ENCODE measurements at places on chromosomes 5 and 9.

DNA sequence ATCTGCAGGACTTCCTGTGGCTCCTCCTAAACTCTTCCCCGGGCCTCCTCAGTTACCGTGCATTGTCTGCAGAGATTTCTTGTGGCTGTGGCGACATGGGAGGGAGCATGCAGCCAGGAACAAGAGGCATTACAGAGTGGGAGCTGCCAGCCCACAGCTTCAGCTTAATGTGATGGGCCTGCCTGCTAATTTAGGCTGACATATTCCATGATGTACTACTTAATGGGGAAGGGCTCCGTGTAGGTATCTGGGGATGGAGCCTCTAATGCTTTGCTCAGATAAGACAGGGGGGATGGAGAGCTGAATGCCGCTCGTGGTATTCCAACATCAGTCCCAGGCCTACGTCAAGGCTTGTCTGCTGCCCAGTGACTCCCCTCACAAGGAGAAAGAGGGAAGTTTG lies 137.6 kb upstream of the GPR151 start:
- DNase-seq = no peak

DNA sequence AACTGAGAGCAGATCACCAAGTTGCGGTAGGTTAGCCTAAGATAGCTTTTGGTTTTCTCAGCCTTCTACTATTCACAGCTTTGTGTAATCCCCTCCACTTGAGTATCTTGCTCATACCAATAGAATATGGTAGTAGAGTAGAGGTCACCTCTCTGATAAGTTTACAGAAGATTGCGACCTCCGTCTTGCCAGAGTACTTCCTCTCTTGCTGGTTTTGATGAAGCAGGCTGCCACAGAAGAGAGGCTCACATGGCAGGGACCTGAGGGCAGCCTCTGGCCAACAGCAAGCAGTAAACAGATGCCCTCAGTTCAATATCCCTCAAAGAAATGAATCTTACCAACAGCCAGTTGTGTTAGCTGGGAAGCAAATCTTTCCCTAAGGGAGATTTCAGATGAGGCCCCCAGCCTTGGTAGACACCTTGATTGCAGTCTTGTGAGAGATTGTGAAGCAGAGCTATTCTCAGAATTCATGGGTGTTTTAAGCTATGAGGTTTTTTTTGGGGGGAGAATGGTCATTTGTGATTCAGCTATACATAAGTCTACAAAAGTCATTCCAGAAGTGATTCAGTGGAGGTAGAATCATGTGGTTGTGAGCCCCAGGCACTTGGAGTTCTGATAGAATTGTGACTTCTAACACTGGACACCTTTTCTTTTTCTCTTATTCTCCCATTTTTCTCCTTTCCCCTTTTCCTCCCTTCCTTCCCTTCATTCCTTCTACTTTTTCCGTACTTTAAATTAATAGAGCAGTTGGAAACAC lies 22.7 kb upstream of the CDKN2B start:
- no peak for DNase-seq

DNA sequence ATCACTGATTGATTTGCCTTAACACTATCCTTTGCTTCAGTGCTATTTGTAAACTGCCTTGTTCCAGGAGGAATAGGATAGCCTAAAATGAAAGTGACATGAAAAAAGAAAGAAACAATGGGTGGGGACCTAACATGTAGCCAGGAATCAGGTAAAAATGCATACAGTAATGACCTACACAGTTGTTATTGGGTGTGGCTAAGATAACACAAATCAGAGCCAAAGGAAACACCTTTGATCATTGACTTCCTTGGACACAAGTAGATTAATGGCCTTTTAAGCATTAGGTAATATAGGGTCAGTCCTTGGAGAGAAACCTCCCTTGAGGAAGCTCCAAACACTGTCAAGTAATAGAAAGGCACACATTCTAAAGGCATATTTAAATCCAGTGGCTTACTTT lies 220.4 kb downstream of the TRPM3 start:
- no peak for DNase-seq

- DNase-seq = no peak
These were observed 409.9 kb upstream of the EDIL3 start for GRCh38 chr5:84794486-84795035.

GRCh38 chr9:134736791-134737497 lies 95.3 kb downstream of the COL5A1 start:
- DNase-seq = no peak

- DNase-seq = no peak
These were observed 113.8 kb downstream of the WDR70 start for GRCh38 chr5:37492778-37493555.

DNA sequence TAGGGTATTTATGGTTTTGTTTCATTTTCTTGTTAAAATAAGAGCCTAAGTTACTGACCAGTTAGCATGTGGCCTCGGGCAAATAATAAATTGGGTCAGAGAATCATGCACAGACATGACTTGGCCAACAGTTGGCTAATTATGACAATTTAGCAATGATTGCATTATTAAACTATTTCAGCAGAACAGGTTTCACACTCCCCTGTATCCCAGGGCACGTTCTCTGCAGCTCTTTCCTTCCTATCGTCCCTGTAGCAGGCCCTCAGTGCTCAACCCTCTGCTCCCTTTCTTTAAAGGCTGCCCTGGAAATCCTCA lies 167.9 kb downstream of the TSSK1B start:
- DNase-seq = no peak

- DNase-seq = no peak
These were observed at the start of gene GLT6D1 for GRCh38 chr9:135639196-135639595. TSS of gene GLT6D1 (minus strand) at chr9:135639540. CDS start at chr9:135639187, 353 bp downstream.

DNA sequence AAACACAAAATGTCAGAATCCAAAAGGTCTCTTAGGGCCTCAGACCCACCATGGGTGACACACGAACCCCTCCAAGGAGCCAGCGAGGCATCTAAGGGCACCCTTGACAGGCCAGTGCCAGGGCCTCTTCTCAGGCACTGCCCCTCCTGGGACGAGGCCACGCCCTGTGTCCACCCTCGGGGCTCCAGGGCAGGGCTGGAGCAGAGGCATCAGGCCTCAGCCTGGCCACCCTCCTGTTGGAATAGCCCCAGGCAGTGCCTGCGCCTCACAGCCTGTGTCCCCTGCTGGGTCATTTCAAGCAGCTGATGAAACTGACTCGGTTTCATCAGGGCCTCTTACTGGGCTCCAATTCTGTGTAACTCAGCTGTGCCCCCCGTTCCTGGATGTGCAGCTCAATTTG lies 32.8 kb upstream of the SUSD3 start:
- DNase-seq = no peak

- no peak for DNase-seq
These were observed 168.7 kb downstream of the SLIT3 start for GRCh38 chr5:169132302-169132660.

DNA sequence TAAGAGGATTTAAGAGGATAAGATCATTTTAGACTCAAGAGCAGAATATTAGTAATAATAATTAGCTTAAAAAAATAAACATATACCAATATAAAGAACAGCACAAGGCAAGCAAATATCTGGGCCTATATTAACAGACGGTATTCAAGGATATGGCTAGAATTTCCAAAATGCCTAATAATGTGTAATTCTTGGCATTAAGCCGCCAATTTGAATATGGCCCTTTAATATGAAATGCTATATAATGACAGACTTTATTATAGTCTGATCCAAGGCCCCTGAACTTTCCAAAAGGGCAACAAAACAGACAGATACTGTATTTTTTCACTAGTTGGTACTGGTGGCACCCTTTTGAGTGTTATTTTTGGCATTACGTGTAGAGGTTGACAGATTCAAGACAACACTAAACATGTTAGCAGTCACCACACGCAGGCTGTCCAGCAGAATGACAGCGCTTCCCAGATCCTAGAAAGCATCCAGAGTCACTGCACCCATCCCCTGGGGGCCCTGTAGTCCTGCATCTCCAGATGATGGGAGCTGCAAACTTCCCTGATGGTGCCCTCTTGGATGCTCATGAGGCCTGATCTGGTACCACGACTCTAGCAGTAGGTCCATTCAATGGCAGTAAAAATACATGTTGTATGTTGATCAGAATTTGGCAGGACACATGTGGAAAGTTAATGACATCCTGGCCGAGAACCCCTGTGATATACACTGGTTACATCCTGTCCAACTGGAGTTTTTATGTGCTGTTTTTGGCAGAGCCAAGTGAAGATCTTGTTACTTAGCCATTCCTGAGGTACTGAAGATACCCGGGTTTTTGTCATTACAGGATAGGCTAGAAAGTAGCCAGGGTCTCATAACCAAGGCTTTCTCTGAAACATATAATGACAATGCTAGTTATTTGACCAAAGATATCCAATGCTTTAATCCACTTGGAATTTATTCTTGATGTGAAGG lies 1.7 kb upstream of the ABL1 start:
- no peak for DNase-seq

- DNase-seq = no peak
These were observed 12.4 kb downstream of the G3BP1 start for GRCh38 chr5:151784141-151784540.

DNA sequence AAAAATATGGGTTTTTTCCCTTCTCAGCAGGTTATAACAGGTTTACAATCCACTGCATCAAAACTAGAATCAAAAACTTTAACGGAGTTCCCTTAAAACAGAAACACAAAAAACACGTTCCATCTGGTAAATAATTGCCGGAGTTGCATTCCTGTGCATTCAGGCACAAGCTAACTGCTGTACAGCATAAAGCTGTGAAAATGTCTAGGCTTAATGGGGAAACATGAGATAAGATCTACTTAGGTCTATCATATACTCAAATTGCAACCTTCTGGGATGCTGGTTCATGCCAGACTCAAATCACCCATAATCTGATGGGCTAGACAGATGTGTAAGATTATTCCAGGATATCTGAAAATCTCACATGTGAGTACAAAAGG lies 265.3 kb downstream of the DOCK8 start:
- no peak for DNase-seq

DNA sequence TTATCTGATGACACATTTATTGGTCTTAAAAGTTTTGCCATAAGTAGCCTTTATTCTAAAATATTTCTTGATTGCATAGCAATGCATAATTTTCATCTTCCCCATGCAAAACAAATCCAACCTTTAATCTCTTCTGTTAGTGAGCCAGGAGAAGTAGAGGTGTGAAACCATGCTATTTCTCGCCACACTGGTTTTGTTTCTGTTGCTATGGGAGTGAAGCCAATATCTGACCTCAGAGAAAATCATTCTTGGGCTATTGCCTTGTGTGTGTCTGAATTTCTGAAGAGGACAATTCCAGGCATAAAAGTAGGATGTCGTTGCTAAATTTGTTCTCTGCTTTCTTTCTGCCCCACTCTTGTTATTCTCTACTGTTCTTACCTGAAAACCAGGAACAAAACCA lies 183.6 kb downstream of the PTTG1 start:
- no peak for DNase-seq

DNA sequence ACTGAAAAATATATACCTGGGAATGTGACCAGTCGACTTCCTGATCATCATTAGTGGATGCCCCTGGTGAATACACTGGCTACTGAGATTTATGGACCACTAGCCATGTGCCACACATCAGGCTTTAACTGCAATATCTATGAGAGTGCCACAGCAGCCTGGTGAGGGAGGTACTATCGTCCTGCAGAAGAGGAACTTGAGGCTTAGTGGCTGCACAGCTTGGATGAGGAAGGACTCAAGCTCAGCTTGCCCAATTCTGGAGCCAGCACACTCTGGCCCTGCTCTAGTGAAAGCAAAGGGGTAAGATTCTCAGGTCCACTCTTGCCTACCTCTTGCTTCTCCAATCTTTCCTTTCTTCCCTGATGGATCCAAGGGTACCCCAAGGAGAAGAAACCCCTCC lies 129.3 kb downstream of the ENTREP1 start:
- DNase-seq = no peak

DNA sequence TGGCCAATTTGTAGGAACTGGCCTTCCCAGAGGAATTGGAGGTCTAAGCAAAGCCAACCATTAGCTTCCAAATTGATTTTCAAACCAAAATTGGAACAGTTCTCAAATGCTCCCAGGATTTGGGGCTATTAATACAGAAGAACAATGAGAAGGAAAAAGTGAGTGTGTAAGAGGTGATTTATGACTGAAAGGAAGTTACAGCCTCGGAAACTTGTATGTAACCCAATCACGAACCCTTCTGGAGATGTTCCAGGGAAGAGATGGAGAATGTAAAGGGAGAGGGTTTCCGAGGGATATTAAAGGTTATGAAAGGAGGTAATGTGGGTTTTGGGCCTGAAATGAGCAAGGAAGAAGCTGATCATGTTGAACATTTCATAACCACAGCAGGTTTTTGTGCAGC lies 93.2 kb upstream of the CXCL14 start:
- no peak for DNase-seq

DNA sequence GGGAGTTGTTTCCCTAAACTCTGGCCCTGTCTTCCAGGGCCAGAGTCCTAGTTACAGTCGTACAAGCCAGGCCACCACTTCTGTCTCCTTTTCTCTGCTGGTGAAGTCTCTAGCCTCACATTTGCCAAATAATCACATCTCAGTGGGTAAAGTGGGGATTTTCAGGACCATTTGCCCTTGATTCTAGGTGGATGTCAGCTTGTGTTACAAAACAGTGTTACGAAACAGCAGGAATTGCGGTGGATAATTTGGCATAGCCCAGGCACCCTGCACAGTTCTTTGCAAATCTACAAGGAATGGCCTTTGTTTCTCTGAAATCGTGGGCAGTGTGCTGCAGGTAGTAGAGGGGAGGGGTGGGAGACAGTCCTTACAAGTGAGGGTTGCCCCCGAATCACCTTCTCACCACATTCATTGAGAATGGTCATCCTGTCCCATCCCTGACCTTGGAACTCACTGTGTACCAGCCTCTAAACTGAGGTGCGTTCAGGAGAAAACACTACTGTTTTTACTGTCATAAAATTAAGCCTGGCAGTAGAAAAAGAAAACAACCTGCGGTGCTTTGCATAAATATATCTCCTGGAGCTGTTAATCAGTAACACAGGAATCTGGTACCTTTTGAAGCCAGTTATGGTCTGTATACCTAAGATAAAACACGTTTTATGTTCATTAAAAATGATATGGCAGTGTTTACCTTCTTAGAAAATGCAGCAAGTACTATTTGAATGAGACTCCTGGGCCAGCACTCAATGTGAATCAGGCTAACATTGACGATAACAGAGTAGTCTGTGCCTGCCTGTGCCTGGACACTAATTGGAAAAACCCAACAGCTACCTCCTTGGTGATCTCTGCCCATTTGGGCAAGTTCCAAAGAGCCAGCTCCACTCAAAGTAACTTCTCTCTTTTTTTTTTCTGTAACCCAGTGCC lies 44.3 kb downstream of the CYSTM1 start:
- DNase-seq = no peak

DNA sequence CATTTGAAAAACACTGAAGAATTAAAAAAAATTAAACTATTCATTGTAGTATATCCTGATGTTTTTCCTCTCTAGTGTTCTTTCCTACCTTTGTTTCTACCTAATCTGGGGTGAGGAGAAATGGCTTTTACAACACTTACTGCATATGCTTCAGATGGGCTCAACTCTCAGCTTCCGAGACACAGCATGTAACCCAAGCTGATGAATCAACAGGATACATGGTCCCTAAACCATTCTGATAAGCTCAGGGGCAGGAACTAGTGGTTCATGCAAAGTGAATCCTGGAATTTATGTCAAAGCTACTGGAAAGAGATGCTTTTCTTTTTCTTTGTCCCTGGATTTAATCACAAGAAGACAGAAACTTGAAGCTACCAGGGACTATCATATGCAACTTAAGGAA lies 672.5 kb upstream of the RORB start:
- DNase-seq = no peak

GRCh38 chr5:36575361-36575781 lies 31.0 kb upstream of the SLC1A3 start:
- no peak for DNase-seq

GRCh38 chr5:17172791-17173190 lies 44.6 kb upstream of the BASP1 start:
- DNase-seq = no peak

Measured in SIG-M5 (cell line).